ENCODE measurements at places on chromosomes 5 and 9. TPM values are rescaled to one million over a fixed set of nuclear protein-coding genes. Genes with fewer than 3 reads are reported as not detected.

- H3K27ac ChIP-seq = no peak overlapping the region
- no peak for DNase-seq
- H3K4me1 ChIP-seq = no peaks in the 10 kb centered on the region
- no peaks in the 10 kb centered on the region for H3K27me3 ChIP-seq
These were observed 361.8 kb downstream of the CDH18 start for GRCh38 chr5:19626211-19626610.

DNA sequence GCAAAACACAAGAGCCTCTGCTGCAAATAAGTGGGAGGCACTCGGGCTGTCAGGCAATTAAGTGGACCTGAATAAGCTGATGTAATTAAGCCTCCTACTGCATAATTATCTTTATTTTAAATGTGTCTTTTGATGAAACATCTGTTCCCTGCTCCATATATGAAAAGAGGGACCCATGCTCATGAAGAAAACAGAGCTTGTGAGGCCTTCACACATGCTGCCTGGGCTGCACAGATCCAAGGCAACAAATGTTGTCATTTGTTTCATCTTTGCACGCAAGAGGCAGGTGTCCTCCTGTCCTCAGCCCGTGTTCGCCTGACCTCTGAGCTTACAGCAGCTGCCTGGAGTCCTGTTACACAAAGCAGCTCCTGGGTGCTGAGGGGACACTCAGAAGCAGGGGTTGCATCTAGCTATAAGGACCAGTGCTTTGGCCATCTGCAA is 381.1 kb downstream of the ZNF608 start:
- no peaks in the 10 kb centered on the region for H3K27me3 ChIP-seq
- H3K27ac ChIP-seq = no peak overlapping the region
- no peak overlapping the region for H3K4me3 ChIP-seq
- H3K4me1 ChIP-seq = no peaks in the 10 kb centered on the region
- DNase-seq = no peak
- no peaks in the 10 kb centered on the region for H3K36me3 ChIP-seq

- DNase-seq = no peak
- no peaks in the 10 kb centered on the region for H3K4me1 ChIP-seq
- no peak overlapping the region for H3K4me3 ChIP-seq
- no peaks in the 10 kb centered on the region for H3K27me3 ChIP-seq
These were observed 15.5 kb downstream of the AKNA start for GRCh38 chr9:114371973-114372917.

DNA sequence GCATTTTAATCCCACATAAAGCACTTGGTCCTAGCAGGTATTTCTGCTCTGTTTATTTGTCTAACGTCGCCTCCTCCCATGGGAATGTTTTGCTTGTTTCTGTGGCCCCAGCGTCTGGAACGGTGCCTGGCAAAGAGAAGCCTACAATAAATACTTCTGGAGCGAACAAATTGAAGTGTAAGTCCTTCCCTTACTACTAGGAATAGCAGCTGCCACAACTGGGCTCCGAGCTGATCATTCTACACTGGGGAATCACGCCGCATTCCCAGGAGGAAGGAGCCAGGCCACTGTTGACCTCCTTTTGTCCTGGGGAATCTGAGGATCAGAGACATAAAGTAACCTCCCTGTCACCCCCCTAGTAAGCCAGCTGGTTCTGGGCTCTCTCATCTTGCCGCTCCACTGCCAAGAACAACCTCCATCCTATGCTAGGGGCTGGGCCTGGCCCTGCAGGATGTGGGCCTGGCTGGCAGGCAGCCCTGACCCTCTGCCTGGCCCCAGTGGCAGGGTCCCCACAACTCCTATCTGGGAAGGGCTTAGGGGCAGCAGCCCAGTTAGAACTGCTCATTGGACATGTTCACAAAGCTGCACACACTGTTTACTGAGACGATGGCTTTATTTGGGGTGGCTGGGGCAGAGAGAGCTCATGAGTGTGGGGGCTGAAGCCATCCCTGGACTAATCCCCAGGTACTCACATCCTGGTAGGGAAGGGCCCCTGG is 82.8 kb downstream of the GTF3C4 start:
- no peaks in the 10 kb centered on the region for H3K4me1 ChIP-seq
- H3K36me3 ChIP-seq = no peaks in the 10 kb centered on the region
- no peak overlapping the region for H3K4me3 ChIP-seq
- no peaks in the 10 kb centered on the region for H3K27me3 ChIP-seq
- no peak for DNase-seq
- H3K27ac ChIP-seq = no peak overlapping the region

- H3K27me3 ChIP-seq = no peaks in the 10 kb centered on the region
- no peak overlapping the region for H3K27ac ChIP-seq
- no peaks in the 10 kb centered on the region for H3K4me1 ChIP-seq
- no peak overlapping the region for H3K4me3 ChIP-seq
- H3K36me3 ChIP-seq = no peaks in the 10 kb centered on the region
These were observed 444.8 kb downstream of the ARHGEF28 start for GRCh38 chr5:74070766-74071165.

- no peak overlapping the region for H3K4me3 ChIP-seq
- no peak for DNase-seq
- no peak overlapping the region for H3K27ac ChIP-seq
- H3K4me1 ChIP-seq = no peaks in the 10 kb centered on the region
- H3K36me3 ChIP-seq = no peaks in the 10 kb centered on the region
These were observed 116.1 kb upstream of the FSTL4 start for GRCh38 chr5:133728475-133728874.

GRCh38 chr5:179292202-179292601 is 53.1 kb downstream of the ADAMTS2 start:
- no peak overlapping the region for H3K4me3 ChIP-seq
- no peaks in the 10 kb centered on the region for H3K27me3 ChIP-seq
- no peak overlapping the region for H3K27ac ChIP-seq
- no peak for DNase-seq

DNA sequence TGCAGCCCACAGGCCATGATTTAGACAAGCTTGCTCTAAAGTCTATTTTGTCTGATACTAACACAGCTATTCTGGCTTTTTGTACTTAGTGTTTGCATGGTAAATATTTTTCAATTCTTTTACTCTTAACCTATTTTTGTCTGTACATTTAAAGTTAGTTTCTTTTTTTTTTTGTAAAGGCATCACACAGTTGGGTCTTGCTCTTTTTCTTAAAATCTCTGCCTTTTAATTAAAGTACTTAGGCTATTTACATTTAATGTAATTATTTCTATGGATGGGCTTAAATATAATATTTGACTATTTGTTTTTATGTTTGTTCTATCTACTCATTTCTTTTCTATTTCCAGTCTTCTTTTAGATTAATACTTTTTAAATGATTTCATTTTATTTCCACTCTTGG is 49.7 kb upstream of the MAST4 start:
- no peaks in the 10 kb centered on the region for H3K27me3 ChIP-seq
- no peaks in the 10 kb centered on the region for H3K4me1 ChIP-seq
- no peak overlapping the region for H3K27ac ChIP-seq
- DNase-seq = no peak
- H3K4me3 ChIP-seq = no peak overlapping the region
- no peaks in the 10 kb centered on the region for H3K36me3 ChIP-seq

GRCh38 chr9:124079176-124079925 is 67.8 kb downstream of the LHX2 start:
- no peak overlapping the region for H3K27ac ChIP-seq
- H3K4me3 ChIP-seq = no peak overlapping the region

The FOXD4L6 gene
- not detected for polyA plus RNA-seq

The ZNF366 gene
- polyA plus RNA-seq = 0.76 TPM

The SHISAL2B gene
- polyA plus RNA-seq = not detected

Measured in liver (tissue), 10 donors.